ENCODE measurements at places on chromosomes 12 and 14.
A peak's percentile ranks its signal among the peaks of the same experiment; 100 is the strongest.

GRCh38 chr12:119659289-119659897, 8.5 kb upstream of the PRKAB1 start:
- DNase-seq: no peak

DNA sequence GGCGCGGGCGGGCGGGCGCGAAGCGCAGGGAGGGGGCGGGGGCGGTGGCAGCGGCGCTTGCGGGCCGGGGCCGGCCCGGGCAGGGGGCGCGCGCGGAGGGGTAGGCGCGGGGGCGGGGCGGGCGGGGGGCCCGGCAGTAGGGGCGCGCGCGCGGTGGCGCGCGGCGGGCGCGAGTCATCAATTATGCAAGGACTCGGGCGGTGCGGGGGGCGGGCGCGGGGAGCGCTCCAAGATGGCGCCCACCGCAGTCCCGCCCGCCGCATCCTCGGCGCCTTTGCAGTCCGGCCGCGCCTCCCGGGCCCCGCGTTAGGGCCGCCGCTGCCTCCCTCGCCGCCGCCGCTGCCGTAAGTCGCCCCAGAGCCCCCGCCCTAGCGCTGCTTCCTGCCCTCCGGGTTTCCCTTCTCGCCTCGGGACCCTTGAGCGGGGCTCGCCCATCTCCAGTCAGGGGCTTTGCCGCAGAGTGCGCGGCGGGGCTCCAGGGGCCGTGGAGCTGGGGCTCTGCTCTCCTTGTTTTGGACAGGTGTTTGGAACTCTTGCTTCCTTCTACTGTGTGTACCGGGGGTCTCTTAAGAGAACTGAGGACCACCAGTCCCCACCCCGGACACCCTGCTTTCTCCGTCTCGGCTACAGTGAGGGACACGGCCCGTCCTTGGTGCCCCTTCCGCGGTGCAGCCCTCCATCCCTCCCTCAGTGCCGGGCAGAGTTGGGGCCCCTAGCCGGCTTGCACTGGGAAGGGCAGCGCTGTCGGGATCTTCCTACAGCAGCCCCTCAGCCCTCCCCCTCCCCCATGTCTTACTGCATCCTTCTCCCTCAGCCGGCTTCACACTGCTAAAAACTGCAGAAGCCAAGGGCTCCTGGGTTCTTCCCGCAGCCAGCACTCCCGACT, at the start of gene SCN8A:
Gene SCN8A (plus strand): TSS at position 218 of the 886 bp plus-strand sequence. CDS start 71,585 bp downstream, outside the sequence.
- peak; percentile 34 for DNase-seq

GRCh38 chr12:20646239-20646827, 48.8 kb upstream of the SLCO1C1 start:
- no peak for DNase-seq

DNA sequence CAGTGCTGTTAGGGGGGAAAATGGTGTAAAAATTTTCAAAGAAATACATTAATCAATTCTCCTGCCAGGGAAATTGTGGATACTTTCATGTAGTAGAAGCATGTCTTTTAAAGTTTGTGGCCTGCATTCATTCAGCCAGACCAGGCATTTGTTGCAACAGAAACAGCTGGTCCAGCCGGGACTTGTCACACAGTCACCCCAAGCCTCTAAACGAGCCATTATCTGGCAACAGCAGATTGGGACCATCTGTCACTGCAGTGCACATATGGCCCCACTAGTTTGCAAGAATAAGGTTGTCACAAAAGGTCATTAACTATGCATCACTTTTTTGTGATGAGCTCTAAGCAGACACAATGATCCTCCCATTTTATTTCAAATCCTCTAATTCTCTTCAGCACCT, 193.9 kb downstream of the PHLDA1 start:
- DNase-seq: no peak

DNA sequence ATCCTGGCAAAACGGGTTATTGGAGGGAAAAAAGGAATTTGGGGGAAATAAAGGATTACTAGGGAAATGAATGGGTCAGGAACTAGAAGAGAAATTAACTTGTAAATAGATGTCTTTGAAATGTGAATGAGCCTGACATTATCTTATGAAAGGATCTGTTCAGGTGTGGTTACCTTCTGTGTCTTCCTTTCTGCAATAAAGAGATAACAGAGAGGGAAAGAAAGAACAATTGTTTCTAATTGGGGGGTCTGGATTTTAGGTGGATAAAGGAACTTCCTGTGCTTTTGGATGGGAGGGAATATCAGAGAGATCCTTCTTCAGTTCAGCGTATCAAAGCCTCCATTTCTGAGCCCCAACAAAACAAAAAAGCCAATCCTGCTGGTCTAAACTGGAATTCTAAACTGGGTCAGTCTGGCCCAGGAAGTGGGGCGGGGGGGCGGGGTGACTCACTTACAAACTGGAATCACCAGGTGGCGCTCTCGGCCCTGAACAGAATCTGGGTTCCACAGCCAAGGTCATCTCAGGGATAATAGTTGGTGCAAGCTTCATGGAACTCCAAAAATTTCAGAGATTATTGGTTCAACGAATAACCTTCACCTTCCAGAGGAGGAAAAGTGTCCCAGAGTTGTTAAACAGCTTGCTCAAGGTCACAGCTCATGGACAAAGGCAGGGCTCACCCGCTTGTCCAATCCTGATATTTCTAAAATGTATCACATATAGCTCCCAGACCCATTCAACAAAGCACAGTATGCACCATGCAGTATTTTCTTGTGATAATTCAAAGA, 15.2 kb upstream of the PEBP1 start:
- DNase-seq: peak; percentile 58

- DNase-seq: peak; percentile 20
Measured at GRCh38 chr12:51383269-51383905, 7.8 kb downstream of the GALNT6 start.

- DNase-seq: no peak
Measured at GRCh38 chr12:28390206-28390605, 199.9 kb downstream of the CCDC91 start.

DNA sequence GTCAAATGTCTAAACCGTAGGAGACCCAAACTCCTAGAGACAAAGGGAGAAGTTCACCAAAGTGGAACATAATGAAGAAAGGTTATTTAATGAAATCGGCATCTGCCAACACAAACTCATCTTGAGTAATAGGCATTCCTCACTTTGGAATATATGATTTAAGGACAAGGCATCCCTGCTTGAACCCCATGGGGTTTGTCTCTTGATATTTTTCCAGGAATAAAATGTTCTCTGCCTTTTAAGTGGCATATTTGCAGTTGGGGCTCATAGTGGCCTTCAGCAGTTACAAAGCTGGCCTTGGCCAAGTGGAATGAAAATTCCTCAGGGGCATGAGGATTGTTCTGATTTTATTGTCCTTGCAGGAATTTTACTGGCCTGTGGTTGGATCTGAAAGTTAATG, 7.1 kb downstream of the POP5 start:
- DNase-seq: no peak

DNA sequence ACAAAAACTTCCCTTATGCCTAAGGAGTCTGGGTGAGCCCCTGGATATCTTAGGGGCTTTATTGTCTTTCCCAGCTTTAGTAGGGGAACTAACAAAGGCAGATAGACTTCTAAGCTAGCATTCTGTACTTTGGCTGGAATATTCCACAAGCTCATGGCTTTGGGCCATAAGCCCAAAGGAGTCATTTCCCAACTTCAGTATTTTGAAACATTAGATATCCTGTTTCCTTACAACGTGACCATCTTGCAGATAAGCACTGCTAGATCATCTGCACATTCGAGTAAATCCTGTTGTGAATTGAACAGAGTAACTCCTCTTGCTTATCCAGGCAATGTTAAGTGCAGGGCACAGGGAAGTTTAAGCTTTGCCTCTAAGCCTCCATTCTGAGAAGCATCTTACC, 70.6 kb upstream of the ACTN1 start:
- no peak for DNase-seq

DNA sequence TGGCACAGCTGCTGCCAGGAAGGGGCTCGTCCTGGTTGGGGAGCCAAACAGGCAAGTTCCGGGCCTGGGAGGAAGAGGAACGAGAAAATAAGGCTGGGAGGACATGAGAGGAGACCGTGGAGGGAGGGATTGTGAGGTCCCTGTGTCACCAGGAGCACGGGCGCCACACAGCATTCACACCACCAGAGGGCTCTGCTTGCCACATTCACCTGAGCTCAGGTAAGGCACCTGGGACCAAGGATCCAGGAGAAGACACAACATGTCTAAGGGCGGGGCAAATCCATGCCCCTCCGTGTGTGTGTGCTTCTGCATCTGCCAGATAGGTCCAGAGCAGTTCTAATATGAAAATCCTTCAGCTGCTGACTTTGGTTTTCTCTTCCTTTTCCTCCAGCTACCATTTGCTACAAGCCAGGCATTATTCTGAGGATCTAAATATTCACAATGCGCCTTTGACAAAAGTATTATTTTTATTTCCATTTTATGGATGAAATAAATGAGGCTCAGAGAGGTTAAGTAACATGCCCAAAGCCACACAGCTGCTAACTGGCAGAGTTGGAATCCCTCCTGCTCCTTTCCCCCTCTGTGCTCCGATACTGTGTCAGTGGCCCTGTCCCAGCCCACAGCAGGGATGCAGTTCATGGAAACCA, 14.6 kb downstream of the RAPGEF3 start:
- peak; percentile 45 for DNase-seq

- DNase-seq: no peak
Measured at GRCh38 chr14:31059152-31059924, 33.2 kb upstream of the STRN3 start.

GRCh38 chr12:124057691-124058090, 84.7 kb downstream of the ZNF664 start:
- no peak for DNase-seq

DNA sequence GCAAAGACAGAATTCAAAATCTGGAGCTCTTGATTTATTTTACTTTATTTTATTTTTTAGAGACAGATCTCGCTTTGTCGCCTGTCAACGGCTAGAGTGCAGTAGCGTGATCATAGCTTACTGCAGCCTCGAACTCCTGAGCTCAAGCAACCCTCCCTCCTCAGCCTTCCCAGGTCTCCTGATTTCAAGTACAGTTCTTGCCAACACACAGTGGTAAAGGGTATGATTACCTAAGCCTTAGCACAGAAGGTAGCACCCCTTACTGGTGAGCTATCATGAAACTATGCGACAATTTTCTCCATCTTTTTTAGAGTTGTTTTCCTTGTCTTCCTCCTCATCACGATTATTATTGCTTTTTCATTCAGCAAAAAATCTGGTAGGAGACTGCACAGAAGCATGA, 94.3 kb upstream of the ETV6 start:
- no peak for DNase-seq

DNA sequence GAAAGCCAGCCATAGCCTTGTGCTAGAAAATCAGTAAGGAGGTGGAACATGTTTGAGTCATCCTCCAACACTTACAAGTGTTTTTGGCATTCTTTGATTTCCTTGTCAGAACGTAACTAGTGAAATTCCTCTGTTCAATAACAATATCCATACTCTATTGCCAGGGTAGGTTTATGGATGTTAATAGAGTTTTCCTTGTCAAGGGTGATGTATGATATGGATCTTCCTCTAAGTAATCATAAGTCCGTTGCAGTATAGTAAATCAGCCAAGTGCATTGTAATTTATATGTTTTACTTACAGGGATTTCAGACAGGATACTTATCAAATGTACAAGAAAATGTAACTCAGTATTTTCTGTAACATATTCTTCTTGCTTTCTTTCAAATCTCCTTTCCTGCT, 19.4 kb downstream of the NAV3 start:
- no peak for DNase-seq

DNA sequence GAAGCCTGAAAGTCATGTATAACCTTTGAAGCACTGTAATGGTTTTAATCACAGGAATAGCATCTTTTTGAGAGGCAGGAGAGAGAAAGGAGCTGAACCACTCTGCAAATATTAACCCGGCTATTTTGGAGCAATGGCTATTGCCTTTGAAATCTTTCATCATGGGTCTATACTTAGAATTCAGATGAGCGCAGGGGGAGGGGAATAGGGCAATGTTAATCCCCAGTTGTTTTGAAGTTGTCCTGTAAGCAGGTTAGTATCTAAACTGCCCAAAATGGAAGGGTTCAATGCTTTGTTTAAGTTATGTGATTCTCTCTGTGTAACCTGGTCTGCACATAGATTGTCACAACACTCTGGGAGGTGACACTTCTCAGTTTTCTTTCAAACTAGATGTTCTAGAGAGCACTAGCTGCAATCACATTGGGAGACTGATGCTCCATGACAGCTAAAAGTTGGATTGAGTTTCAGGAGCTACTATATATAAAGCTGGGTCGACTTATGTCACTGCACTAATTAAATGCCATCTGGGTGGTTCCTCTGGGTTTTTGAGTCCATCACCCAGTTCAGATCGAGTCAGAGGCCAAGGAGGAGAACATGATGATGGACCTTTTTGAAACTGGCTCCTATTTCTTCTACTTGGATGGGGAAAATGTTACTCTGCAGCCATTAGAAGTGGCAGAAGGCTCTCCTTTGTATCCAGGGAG, at the start of gene MYF6:
Gene MYF6 (plus strand): TSS at position 509 of the 704 bp plus-strand sequence. CDS start 86 bp downstream, at position 595.
- no peak for DNase-seq

GRCh38 chr14:76870166-76870565, 44.0 kb downstream of the LRRC74A start:
- DNase-seq: no peak

- no peak for DNase-seq
Measured at GRCh38 chr12:69415471-69416275, 54.5 kb upstream of the FRS2 start.

DNA sequence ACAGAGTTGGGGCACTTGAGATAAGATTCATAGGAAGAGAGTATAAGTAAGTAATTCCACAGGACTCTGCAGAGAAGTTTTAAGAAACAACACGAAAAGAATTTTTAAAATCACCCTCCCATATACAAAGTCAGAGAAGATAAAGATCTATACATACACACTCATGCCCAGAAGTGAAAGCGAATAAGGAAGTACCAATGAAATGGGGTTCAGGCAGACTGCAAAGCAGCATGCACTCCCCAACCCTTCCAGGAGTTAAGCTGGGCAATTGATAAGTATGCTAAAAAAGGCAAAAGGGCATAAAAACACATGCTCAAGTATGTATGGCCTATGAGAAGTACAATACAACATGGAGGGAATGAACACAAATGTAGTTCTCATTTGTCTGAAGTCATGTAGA, 246.2 kb upstream of the GRIP1 start:
- no peak for DNase-seq

DNA sequence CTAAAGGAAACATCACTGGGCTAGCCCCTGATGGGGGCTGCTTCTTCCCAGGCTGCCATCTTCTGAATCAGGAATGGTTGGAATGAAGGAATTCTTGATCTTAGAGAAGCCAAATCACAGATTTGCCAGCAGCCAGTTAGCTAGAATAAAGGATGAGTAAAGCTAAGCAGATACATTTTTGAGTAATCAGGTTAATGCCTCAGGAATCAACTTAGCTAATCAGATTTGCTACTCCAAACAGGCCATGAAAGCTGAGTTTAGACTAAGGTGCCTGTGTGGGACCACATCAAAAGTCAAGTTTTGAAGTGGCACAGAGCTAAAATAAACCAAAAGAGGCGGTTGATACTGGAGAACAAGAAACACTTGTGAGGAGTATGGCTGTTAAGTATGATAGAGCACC, 28.8 kb upstream of the LMO3 start:
- DNase-seq: no peak

DNA sequence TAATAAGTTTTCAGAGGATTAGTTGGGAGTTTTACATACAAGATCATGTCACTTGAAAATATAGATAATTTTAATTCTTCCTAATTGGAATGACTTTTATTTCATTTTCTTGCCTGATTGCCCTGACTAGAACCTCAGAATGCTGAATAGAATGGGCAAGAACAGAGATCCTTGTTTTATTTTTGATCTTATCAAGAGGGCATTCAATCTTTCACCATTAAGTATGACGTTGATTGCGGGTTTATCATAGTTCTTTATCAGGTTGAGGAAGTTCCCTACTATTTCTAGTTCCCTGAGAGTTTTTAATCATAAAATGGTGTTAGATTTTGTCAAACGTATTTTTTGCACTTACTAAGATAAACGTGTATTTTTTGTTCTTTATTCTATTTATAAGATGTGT, 124.3 kb downstream of the DICER1 start:
- DNase-seq: no peak
